ENCODE measurements at places on chromosomes 1 and 21. TPM values are rescaled to one million over a fixed set of nuclear protein-coding genes. Genes with fewer than 3 reads are reported as not detected.

The PADI2 gene
- 1.3 TPM for total RNA-seq

The SLC6A9 gene
- 1.8 TPM for total RNA-seq

The PLPPR5 gene
- total RNA-seq = not detected

The TEDDM1 gene
- total RNA-seq = not detected

The PRKAA2 gene
- total RNA-seq = 143 TPM

The PHTF1 gene
- 15.0 TPM for total RNA-seq

The NCF2 gene
- 4.5 TPM for total RNA-seq

The ASPM gene
- 0.57 TPM for total RNA-seq

The MFSD2A gene
- 1.00 TPM for total RNA-seq

The STIL gene
- 0.48 TPM for total RNA-seq

The PCNX2 gene
- 4.2 TPM for total RNA-seq

The TTC39A gene
- 20.3 TPM for total RNA-seq

The METTL13 gene
- total RNA-seq = 14.4 TPM

The RGS7 gene
- not detected for total RNA-seq

The CELA3B gene
- not detected for total RNA-seq

The HMGCS2 gene
- total RNA-seq = 0.38 TPM

The APOBEC4 gene
- not detected for total RNA-seq

The SPRR4 gene
- not detected for total RNA-seq

The HTR6 gene
- not detected for total RNA-seq

The SKI gene
- 39.9 TPM for total RNA-seq

The S100A7A gene
- total RNA-seq = not detected

The SERPINC1 gene
- total RNA-seq = 0.40 TPM
